ENCODE measurements at places on chromosomes 12 and 14.

DNA sequence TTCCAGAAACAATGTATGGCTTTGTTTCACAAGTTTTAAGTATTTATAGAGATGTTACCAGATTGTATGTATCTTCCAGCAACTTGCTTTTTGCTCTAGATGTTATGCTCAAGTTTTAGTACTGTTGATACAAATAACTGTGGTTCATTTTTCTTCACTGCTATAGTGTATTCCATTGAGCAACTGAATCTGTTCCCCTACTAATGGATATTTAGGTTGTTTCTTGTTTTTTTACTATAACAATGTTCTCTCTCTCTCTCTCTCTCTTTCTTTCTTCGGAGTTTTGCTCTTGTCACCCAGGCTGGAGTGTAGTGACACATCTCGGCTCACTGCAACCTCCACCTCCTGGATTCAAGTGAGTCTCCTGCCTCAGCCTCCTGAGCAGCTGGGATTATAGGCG is 16.6 kb downstream of the HCAR2 start:
- no peak for DNase-seq

DNA sequence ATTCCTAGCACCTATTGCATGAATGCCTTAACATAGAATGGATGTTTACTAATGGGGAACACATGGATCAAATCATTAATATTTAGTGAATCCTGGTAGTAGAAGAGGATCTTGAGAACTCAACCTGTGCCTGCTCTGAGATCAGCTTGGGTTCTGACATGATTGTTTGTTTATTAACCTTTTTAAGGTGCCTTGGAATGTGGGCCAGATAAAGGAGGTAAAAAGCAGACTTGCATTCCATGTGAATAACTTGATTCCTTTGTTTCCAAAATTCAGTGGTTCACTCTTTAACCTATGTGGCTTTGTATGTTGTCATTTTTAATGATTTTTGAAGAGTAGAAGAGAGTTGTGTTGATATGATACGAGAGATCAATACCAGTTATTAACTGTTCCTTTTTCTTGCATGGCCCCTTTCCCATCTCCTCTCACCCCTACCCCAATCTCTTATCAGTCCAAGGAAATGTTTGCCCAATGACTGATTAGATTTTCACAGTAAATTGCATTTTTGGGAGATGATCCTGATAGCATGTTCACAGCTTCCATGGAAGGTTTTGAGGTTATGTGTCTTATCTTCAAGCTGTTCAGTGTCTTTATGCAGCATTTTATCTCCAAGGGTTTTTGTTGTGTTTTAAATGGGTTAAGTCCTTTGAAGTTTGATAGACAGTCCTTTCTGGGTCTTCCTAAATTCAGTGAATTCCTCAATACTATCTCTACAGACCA is 193.7 kb upstream of the FRMD6 start:
- no peak for DNase-seq

GRCh38 chr12:92123780-92124688 is 21.6 kb downstream of the BTG1 start:
- DNase-seq = no peak

DNA sequence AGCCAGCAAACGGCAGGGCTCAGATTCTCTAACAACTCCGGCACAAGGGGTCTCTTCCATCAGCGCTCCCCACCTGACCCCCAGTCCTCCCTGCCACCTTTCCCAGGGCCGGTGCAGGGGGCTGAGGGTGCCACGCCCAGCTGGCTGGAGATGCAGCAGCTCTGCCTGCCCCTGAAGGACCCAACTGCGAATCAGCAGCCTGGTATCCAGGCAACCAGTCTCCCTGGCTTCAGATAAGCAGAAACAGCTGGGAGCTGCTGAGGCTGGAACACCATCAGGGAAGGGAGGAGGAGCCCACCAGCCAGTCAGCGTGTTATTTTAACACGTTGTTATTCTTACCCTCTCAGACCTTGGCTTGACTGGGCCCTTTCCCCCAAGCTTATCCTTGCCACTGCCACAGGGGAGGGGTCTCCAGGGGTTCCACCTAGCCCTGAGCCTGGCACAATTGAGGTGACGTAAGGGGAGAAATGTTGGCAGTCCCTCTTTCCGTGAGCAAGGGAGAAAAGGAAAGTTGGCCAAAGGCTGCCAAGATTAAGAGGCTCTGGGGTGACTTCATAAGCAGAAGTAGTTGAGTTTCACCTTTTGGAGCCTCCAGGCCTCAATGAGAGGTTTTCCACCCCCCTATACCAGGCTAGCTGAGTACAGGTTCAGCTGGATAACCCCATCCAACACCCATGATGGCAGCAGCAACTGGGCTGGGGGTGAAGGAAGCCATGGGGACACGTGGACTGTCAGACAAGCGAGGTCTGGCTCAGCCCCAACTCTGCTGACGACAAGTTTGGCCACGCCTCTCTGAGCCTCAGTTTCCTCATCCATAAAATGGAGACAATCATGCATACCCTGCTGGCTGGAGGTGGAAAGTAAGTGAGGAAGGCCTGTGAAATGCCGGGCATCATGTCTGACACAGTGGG is 91.1 kb downstream of the IRF2BPL start:
- DNase-seq = no peak

- no peak for DNase-seq
Measured at GRCh38 chr12:4108803-4109345, 164.7 kb upstream of the CCND2 start.

GRCh38 chr14:76564471-76565422 is 188.8 kb downstream of the ESRRB start:
- DNase-seq = no peak

GRCh38 chr12:111355201-111355925 is 13.5 kb downstream of the PHETA1 start:
- DNase-seq = peak; percentile 13

DNA sequence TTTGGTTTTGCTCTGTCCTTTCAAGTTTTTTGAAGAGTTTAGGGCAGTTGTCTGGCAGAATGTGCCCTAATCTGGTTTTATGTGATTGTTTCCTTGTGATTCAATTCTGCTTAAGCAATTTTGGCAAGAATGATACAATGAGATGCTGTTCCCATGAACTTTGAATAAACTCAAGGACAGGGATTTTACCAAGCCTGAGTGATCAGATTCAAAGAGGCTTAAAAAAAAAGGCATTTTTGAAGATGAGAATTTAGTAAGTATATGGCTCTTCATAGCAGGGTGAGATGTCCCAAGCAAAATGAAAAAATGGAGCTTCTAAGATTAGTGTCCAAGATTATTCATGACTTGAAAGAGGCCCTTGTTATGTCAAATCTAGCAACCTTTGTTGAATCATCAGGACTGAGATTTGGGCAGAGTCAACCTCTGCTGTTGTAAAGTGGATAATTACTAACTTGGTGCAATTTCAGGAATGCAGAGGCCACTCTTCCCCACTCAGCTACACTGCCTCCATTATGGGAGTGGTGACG is 180.6 kb upstream of the NUDT4 start:
- no peak for DNase-seq

GRCh38 chr12:68455691-68456345 is 123.7 kb upstream of the MDM1 start:
- DNase-seq = peak; percentile 20

DNA sequence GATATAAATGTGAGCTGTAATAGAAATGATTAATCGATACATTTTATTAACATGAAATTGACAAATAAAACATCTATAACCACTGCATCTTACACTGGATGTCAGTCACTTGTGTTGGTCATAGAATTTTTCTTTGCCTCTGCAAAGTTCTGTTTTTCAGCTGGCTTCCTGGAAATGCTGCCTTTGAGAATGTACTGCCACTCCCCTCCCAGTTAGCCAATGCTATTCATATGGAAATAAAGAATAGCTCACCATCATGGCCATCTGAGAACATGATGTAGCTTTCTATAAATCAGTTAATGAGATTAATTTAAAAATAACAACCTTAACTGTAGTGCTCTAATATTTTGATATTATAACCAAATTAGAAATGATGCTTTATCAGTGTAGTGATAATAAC is 41.1 kb downstream of the SLCO1B1 start:
- DNase-seq = no peak

GRCh38 chr14:23430723-23431085 is 4.8 kb downstream of the MYH7 start:
- DNase-seq = no peak

DNA sequence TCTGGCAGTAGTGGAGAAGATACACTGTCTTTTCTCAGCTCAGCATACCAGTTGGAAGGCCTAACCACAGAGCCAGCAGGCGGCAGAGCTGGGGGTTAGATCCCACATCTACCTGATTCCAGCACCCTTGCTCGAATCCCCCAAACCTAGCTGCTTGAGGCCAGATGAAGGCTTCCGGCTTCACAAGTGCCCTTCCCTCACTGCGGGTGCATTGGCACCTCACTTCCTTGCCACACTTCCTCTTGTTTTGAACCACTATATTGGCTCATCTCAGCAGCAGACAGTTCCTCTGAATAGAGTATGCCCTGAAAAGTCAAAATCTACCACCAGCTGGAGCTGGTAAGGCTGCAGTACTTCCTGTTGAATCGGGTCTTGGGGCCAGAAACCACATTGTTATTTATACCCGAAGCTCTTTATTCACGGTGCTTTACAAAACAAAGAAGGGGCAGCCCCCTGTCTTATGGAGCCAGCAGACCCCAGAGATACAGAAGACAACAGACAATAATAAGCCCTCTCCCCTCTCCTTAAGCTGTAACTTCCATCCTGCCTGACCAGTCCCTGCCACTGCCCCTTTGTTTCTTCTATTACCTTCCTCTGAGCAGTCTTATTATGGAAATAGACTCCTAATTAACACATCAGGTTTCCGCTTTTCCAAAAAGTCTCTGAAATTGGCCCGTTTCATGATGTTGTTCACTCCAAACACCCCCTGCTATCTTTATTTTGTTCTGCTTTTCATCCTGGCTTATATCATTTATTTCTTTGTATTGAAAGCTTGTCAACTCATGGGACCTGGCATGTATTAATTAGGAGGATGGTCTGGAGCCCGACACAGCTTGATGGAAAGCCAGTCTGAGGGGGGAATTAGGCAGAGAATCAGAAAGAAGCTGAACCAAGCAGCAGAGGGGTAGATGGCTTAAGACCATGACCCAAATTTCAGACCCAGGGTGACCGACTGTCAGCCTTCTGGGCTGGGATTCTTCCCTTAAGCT is 233.5 kb downstream of the EFCAB11 start:
- DNase-seq = peak; percentile 93

DNA sequence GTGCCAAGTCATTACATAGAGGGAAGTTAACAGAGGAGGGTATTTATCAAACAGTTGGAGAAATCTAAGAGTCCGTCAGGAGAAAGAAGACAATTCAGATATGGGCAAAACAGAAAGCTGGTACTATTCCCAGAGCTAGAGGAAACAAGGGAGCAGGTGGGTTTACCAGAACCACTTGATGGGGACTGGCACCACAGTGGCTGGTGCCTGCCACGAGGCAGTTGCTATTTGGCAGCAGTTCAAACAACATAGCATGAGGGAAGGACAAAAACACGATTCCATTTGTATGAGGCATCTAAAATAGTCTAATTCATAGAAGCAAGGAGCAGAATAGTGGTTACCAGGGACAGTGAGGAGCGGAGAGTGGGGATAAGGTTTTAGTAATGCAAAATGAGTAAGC is 24.6 kb upstream of the KLRD1 start:
- no peak for DNase-seq

DNA sequence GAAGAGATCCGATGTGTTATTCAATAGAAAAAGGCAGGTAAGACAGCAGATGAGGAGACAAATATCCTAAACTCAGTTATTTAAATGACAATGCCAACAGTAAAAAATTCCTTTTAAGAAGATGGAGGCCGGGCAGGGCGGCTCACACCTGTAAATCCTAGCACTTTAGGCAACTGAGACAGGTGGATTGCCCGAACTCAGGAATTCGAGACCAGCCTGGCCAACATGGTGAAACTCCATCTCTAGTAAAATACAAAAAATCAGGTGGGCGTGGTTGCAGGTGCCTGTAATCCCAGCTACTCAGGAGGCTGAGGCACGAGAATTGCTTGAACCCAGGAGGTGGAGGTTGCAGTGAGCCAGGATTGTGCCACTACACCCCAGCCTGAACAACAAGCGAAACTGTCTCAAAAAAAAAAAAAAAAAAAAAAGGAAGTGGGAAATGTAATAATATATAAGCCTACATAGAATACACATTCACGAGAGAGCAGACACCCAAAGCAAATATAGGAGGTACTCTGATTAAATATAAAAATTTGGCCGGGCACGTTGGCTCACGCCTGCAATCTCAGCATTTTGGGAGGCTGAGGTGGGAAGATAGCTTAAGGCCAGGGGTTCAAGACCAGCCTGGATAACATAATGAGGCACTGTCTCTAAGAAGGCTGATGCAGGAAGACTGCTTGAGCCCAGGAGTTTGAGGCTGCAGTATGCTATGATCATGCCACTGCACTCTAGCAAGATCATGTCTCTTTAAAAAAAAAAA is 19.0 kb downstream of the CORO1C start:
- no peak for DNase-seq

- no peak for DNase-seq
Measured at GRCh38 chr14:67396381-67396970, 15.5 kb downstream of the PLEK2 start.

DNA sequence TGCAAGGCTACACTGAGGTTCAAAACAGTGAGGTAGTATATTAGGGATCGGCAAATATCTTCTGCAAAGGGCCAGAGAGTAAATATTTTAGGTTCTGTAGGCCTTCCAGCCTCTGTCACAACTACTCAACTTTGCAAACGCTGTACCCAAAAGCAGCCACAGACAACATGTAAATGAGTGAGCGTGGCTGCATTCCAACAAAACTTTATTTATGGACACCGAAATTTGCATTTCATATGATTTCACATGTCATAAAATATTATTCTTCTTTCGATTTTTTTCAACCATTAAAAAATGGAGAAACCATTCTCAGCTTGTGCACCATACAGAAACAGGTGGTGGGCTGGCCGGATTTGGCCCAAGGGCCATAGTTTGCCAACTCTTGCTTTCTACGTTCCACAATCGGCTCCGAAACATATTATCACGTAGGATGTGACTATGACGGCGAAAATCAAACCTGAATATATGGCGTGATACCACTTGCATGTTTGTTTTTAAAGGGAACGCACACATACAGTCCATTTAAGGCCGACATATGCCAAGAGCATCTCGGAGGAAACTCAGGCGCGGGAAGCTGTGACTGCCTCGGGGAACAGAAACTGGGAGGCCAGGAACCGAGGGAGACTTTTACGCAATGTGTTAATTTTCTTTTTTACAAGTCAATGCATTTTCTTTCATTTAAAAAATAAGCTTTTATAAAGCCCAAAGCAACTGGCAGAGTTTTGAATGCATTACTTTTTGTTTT is 7.1 kb downstream of the NCOR2 start:
- DNase-seq = no peak

- DNase-seq = peak; percentile 36
Measured at GRCh38 chr12:1703771-1704722, 13.2 kb downstream of the ADIPOR2 start.

GRCh38 chr12:8912914-8913313 is 1.4 kb upstream of the PHC1 start:
- DNase-seq = no peak

DNA sequence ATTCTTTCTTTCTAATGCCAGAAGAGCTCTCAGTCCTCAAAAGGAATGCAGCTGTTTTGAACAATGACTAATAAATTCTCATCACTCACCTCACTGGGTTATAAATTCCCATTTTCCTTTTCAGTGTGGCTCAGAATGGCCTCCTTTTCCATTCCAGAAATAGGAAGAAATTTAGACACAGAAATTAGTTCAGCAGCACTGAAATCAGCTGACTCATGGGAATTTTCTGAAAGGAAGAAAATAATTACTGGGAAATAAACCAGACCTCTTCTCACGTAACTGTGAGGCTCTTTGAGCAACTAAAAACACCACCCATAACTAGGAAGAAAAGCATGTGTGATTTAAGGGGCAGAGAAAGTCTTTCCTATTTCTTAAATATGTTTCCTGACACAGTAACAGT is 23.8 kb downstream of the CD163 start:
- no peak for DNase-seq

- no peak for DNase-seq
Measured at GRCh38 chr12:103833095-103833775, 7.8 kb downstream of the NT5DC3 start.

All from KBM-7 (cell line).